ENCODE measurements at places on chromosomes 6 and 20.

DNA sequence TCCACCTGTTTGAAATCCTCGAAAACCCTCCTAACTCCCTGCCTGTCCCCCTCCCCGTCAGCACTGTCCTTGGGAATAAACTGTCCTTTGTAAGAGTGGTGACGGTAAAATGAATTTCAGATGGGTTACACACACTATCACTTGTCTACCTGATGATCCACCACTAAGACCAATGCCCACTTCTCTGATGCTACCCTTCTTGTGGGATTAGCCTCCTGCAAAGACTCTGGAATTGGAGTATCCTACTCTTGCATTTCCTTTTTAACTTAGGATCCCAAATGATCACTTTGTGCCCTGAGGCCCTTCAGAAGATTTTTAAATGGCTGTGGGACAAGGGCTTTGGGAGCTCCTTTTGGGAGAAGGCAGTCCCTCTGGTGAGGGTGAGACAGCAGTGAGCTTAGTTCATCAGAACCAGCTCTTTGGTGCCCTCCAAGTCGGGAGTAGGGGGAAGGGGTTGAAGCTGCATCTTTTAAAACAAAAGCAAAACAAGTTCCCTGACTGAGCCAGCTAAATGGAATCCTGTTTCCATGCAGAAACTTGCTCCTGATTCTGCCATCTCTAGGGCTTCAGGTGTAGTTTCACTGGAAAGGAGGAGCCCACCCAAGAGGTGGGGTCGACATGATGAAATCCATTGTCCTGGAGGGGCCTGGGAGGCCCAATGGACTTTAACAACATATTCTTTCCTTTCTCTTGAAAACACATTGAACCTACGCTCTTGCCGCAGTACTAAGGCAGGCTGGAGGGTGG lies 86.5 kb downstream of the ASXL1 start:
- DNase-seq, result no peak

- DNase-seq, result no peak
Observed at GRCh38 chr20:4918473-4918872, 82.8 kb downstream of the SLC23A2 start.

- DNase-seq, result no peak
Observed at GRCh38 chr20:44495802-44496481, 20.3 kb downstream of the TTPAL start.

GRCh38 chr6:75349262-75349984 lies 64.8 kb upstream of the TMEM30A start:
- DNase-seq, result no peak

- DNase-seq, result no peak
Observed at GRCh38 chr6:100171533-100172321, 177.7 kb upstream of the MCHR2 start.

DNA sequence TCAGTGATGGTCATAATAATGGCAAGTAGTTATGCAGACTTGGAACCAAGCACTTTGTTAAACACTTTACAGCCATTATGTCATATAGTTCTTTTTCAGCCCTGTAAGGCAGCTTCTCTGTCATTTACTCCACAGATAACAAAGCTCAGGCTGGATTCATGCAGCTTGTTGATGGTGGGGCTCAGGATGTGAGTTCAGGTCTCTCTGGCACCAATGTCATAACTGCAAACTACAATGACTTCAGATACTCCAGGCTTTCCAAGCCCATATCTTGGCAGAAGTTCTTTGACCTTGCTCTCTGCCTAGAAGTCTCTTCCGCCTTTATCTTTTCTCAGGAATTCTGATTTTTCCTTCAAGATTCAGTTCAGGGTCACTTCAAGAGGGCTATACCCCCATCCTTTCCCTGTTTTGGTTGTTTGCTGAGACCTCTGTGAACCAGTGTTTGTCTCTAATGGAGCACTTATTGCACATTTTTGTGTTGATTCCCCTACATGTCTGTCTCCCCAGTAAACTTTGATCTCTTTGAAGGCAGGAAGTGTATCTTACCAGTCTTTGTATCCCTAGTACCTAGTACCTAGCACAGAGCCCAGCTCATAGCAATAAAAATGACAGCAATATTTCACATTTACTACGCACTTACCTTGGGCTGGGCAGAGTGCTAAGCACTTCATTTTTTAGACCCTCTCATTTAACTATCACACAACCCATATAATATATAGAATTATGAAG lies 19.7 kb upstream of the EFHC1 start:
- DNase-seq, result no peak

DNA sequence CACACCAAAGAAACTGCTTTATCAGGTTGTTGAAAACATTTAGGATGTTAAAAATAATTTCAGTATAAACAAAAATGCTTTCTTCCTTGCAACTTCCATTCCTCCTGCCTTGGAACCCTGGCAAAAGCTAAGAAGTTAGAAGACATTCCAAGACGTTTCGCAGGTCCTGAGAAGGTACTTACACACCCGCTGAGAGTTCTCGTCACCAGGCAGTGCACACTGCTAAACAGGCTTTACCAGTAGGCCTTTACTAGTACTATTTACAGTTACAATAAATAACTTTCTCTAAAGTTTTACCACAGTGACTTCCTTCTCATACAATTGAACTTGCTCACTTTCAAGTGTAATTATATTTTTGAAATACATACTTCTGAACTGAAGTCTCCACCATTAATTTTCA lies 81.4 kb upstream of the RPS6KA2 start:
- no peak for DNase-seq

DNA sequence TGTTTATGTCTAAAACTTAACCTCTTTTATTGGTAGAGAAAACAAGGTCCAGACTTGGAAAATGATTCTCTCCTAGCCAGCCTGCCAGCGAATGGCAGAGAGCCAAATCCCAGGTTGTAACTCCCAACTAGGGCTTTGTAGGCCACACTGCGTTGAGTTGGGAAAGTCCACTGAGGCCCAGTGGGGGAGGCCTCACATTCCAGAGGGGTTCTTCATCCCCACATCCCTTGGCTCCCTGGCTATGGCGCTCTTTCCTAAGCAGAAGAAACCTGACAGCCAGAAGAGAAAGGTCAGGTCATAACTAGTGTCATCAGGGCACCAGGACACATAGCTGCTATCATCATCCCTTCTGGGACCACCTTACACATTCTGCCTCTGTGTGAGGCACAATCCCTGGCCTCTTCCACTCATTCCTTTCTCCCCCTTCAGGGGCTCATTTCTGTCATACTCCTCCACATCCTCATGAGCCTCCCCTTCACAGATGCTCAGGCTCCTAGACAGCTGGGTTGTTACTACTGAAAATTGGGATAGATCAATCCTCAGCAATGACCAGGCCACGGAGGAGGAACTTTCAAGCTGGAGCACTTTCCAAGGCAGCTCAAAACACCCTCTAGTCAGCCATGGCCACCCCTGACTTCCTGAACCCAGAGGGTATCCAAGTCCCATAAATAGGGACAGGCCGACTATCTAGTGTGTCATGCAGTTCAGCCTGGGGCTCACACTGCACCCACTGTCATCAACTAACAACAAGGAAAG lies 48.6 kb downstream of the TCP11 start:
- no peak for DNase-seq

DNA sequence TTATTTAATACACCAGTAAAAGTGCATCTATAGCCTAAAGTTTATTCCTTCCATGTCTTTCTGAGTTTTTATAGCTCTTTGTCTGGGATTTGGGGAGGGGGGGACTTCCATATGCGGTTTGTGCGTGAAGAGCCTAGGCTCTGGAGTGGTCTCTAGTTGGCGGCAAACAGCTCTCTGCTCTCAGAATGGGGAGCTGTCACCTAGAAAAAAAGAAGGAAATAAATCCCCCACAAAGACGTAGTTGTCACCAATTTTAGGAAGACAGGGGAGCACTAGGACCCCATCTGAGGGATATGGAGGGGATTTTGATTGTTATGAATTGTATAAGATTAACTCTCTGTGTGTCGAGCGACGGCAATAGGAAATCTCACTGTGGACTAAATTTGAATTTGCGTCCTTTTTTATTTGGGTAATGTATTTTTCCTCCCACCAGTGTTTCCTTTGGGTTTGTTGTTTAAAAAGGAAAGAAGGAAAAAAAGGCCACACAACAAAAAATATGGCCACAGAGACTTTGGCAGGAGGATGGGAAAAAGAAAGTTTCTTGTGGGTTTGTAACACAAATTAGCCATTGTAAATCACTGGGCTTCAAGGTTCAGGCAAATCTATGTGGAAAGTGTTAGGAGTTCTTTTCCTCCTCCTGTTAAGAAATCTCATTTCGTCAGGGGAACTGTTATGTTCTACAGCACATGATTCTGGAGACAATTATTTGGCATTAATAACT lies 7.4 kb downstream of the POU3F2 start:
- no peak for DNase-seq

- no peak for DNase-seq
Observed at GRCh38 chr6:27303613-27304272, 8.3 kb downstream of the POM121L2 start.

DNA sequence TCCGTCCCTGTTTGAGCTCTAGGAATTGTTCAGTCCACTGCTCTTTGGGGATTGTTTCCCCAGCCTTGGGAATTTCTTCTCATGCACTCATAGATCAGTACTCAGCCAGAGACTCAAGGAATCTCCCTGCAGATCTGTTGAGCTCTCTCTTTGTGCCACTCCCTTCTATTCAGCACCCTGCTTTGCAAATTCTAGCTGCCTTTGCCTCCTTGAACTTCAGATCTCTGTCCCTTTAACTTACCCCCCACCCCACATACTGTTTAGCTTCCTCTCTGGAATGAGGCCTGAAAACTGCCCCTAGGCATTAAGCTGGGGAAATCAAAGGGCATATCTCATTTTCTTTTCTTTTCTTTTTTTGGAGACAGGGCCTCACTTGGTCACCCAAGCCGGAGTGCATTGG lies 30.5 kb downstream of the QRSL1 start:
- DNase-seq, result no peak

DNA sequence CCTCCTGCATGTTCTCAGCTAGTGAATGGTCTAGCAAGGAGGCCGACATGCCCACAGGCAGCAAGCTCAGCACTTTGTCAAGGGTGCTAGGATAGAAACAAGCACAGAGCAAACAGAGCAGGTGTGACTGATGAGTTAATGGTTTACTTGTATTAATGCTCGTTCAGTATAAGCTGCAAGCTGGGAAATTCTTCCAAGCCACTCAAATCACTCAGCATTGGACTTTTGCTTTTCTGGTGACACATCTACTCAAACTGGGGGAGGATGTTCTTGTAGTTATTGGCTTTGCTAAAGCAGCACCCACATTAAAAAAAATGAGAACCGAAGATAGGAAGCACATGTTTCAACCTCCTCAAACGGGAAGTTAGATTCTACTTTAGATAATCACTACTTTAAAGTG lies 43.1 kb upstream of the NEDD9 start:
- DNase-seq, result no peak

DNA sequence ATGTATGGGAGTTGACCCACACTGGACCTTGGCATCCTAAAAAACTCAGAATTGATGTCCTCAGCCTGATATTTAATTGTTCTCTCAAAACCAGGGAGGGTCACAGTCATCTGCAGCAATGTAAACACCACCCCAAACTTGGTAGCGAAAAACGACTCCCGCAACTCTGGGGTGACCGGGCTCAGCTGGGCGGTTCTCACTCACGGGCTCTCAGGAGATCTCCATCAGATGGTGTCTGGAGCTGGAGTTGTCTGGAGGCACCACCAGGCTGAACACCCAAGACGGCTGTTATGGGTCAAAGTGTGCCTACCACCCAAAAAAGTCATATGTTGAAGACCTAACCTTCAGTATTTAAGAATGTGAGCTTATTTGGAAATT lies 50.9 kb upstream of the NXT1 start:
- no peak for DNase-seq

DNA sequence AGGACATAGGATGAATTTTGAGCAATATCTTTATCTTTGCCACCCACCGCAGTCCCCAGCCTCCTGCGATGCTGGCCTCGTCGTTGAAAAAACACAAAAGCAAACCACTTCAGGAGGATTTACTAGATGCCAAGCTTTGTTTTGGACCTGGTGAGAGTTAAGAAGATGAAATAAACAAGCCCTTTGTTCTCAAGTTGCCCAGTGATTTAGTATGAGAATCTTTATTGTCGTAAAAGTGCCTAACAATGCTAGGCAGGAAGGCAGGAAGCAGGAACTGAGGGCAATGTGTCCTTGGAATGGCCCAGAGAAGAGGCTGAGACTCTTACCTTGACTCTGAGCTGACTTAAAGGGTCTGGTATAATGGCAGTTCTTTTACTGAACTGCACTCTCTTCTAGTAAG lies 116.0 kb downstream of the TRMT11 start:
- no peak for DNase-seq

DNA sequence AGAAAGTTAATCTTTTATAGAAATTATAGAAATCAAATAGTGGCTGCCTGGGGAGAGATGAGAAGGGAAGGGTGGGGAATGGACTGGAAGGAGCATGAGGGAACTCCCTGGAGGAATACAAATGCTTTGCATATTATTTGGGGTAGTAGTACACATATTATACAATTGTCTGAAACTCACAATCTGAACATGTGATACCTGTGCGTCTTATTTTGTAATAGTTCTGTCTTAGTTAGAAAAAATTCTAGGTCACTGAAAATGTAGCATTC lies 30.7 kb upstream of the SPTLC3 start:
- DNase-seq, result no peak

DNA sequence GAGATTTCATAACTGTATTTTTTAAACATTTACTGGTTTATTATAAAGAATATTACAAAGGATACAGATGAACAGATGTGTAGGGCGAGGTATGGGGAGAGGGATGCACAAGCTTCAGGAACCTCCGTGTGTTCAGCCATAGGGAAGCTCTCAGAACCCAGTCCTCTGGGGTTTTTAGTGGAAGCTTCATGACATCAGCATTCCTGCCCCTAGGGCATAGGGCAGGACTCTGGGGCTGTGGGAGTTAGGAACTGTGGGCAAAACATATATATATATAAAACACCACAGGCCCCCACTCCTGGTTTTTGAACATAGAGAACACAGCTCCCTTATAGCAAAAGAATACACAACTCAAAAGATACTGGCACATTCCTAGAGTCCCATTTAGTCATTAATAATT lies 21.9 kb downstream of the EFCAB8 start:
- no peak for DNase-seq

- no peak for DNase-seq
Observed at GRCh38 chr20:59820204-59821041, 113.0 kb downstream of the SYCP2 start.

DNA sequence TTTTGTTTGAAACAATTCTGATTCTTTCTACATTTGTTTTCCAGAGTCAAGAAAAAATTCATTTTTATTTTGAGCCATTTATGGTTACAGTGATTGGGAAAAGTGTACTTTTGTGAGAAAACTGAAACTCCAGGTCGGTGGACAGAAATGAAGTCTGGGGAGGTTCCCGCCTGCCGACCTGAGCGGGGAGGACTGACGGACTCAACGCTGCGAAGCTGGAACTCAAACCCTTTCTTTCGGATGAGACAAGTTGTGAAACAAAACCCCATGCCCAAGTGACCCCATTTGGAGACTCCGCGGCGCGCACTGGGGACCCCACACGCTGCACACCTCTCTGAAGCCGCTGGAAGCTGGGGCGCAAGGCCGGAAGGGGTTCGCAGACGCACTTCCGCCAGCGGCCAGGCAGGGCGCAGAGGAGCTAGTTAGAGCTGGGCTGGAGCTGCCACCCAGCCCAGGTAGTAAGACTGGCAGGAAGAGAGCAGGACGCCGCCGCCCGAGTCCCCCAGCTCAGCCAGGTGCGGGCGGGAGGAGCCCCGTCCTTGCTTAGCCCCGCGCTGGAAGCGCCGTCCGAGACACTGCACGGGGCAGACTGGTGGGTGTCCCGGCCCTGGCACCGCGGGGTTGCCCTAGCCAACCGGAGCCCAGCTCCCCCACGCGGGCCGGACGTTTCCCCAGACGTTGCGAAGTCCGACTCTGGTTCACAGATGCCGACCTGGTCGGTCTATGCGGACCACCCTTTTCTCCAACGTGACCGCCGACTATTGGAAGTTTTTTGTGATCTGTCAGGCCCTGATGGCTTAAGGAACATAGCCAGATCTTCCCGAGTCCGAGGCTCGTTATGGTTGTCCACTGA lies 19.8 kb upstream of the ZSCAN16 start:
- DNase-seq, result peak; percentile 91

- DNase-seq, result no peak
Observed at GRCh38 chr6:157158897-157159296, 164.4 kb downstream of the TMEM242 start.

All from naive thymus-derived CD8-positive, alpha-beta T cell (primary cell).